ENCODE measurements at places on chromosomes 3 and 15.

DNA sequence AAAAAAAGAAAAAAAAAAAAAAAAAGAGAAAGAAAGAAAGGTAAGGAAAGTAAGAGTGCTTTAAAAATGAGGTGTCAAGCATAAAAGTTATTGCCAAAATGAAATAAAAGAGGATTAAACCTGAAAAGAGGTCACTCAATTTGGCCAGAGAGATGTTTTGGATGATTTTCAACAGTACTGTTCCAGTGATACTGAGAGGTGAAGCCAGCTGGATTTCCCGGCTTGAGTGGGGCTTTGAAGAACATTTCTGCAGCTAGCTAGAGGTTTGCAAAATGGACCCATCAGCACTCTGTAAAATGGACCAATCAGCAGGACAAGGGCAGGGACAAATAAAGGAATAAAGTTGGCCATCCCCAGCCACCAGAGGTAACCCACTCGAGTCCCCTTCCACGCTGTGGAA is 128.5 kb downstream of the LSAMP start:
- DNase-seq: no peak

GRCh38 chr3:46709157-46709654 is 8.0 kb downstream of the TMIE start:
- DNase-seq: no peak

DNA sequence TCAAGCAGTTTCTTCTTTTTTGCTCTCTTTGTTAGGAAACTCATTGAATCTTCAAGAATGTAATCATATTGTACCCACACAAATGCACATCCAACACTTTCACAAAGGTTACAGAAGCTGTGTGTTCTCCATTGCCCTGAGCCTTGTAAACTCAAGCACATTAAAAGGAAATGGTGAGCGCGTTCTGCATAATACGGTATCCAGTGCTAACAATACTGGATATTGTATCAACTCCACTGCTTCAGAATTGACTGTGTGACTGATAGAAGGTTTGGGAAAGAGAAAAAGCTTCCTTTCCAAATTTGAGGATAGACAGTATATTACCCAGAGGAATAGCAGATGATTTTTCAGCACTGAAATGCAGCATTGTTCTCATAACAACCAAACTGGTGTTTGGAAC is 268.9 kb upstream of the RBMS3 start:
- DNase-seq: no peak

- no peak for DNase-seq
These were observed 1602.1 kb downstream of the SI start for GRCh38 chr3:163476179-163476578.

DNA sequence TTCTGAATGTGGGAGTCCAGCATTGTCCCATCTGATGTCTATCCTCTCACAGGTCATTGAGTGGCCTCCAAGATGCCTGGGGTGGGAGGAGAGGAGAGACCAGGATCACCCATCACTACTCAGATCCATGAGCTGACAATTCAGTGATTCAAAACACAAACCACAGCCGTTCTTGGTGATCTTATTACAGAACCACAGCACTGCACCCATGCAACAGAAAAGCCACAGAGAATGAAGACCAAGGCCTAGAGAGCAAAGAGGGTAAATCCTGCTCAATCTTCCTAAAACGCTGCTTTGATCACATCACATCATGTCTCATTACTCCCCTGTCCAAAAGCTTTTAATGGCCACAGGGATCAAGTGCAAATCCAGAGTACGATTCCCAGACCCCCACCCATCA is 23.5 kb downstream of the ANP32A start:
- DNase-seq: no peak

DNA sequence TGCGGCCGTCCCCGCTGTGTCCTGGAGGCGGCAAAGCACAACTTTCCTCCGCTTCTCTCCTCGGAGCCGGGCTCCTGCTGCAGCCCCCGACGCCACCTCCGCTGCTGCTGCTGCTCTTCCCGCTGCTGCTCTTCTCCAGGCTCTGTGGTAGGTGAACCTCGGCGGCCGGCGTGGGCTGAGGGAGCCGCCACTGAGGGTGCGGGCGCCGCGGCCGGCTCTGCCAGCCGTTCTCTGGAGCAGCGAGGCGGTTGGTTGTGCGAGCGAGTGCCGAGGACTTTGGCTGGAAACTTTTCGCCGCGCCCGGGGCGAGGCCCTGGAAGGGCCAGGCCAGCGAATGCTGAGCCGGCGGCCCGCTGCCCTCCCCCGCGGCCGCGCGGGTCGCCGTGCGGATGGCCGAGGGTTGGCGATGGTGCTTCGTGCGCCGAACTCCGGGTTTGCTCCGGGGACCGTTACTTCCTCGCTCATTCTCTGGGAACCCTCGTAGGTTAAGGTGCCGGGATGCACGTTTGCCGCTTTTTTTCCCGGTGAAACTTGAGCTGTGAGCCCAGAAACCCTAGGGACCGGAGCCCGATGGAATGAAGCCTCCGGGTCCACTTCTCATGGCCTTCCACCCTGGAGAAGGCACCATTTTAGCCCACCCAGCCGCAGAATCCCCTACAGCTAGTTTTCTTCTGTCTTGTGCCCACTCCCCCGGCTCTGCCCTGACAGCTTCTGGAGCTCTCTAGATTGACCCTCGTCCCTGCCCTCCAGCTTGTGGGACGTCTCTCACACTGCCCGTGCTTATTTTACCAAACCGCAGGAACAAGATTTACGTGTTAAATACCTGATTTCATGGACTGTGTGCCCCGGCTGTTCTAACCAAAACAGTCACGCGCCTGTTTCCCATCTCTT is 660 bp downstream of the NECTIN3 start:
- peak; percentile 14 for DNase-seq

- no peak for DNase-seq
These were observed 147.5 kb downstream of the NFKBIZ start for GRCh38 chr3:101996832-101997231.

DNA sequence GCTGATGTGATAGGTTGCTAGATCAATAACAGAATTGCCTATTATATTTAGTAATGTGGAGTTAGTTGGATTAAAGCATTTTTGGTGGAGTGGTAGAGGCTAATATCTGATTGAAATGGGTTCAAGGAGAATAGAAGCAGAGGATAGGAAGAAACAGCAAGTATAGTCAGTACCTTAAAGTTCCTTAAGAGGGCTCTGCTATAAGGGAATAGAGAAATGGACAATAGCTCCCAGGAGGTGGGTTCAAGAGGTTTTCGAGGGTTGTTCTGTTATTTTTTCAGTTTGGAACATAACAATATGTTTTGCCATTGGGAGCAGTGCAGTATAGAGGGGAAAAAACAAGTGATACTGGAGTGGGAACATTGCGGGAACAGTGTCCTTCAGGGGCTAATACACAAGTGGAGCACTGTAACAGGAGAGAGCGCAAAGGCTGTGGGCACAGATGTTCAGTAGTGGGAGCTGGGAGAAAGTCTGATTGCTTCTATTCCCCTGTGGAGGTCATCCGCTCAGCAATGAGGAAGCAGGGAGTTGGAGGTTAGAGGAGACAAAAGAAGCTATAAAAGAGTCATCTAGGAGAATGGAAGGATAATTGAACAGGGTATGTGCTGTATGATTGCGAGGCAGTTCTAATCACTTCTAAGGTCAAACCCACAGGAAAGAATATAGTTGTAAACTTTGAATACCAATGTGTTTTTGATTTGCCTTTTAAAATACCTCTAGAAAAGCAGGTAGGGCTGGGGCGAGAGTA is 3.3 kb downstream of the MRPS11 start:
- no peak for DNase-seq

- no peak for DNase-seq
These were observed 136.8 kb downstream of the ANO10 start for GRCh38 chr3:43484926-43485488.

- DNase-seq: no peak
These were observed 50.0 kb upstream of the NMD3 start for GRCh38 chr3:161171113-161171512.

- DNase-seq: no peak
These were observed 32.2 kb downstream of the DNAAF4 start for GRCh38 chr15:55475842-55476241.

- no peak for DNase-seq
These were observed 40.9 kb downstream of the IRAK2 start for GRCh38 chr3:10205451-10206165.

- DNase-seq: no peak
These were observed 470.8 kb upstream of the ROBO1 start for GRCh38 chr3:80238606-80239005.

GRCh38 chr3:162629372-162629771 is 1132.8 kb downstream of the OTOL1 start:
- no peak for DNase-seq

DNA sequence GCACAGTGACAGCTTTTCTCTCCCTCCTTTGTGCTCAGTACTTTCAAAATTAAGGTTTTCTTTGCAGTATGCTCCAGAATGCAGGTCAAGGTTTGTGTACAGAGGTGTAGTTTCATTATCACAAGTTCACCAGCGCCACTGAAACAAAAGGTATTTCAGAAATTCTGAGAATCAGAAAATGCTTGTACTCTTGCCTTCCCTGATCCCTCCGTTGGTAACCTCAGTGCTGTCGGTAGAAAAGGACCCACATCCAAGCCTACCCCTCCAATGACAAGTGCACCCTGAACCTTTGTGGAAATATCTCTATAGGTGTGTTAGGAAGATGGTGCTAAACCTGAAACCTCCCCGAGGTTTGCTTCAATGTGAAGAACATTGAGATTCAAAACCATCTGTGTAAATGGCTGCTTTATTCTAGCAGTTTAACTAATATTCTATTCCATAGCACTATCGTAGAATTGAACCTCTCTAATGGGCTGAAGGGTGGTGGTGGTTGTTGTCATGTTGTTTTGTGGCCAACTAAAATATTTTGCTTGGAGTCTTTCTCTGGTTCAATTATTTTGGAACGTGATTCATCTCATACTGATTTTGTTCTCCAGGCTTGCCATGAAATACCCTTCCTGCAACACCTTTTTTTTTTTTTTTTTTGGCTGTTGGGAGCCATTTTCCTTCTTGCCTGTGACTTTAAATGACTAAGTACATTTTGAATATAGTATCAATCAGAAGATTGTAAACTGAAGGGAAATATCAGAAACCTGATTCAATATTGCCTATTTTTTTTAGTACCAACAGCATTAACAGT is 20.7 kb downstream of the ZBTB38 start:
- no peak for DNase-seq

DNA sequence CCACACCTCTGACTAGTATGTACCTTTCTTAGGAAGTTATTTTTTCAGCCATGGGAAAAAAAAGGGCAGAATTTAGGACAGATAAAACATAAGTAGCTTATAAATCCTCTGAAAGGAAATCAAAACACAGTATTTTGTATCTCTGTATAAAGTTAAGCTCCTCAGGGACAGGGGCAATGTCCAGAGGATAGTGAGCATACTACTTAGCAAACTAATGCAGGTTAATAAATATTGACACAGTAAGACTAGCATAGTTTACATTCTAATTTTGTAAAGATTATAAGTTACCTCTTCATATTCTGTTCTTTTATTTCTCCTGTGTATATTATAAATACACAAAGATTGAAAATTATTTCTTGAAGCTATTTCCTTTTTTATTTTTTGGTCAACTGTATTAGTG is 2.1 kb downstream of the UBE3A start:
- no peak for DNase-seq

DNA sequence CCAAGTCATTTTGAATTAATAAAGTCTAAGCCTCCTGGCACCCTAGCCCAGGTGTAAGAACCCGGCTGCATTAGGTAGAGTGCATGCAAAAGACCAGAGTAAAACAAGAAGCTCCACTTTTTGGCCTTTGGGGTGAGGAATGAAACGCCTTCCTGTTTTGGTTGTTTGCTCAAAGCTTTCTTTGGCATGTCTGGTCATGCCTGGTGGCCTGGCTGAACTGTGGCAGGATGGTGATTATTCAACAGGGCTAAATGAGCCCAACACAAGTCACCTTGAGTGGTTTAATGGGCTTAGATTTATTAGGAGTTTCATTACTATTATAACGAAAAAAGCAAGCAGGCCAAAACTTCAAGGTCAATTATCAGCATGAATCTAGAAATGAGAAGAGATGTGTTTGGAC is 40.9 kb upstream of the LDHAL6B start:
- no peak for DNase-seq

DNA sequence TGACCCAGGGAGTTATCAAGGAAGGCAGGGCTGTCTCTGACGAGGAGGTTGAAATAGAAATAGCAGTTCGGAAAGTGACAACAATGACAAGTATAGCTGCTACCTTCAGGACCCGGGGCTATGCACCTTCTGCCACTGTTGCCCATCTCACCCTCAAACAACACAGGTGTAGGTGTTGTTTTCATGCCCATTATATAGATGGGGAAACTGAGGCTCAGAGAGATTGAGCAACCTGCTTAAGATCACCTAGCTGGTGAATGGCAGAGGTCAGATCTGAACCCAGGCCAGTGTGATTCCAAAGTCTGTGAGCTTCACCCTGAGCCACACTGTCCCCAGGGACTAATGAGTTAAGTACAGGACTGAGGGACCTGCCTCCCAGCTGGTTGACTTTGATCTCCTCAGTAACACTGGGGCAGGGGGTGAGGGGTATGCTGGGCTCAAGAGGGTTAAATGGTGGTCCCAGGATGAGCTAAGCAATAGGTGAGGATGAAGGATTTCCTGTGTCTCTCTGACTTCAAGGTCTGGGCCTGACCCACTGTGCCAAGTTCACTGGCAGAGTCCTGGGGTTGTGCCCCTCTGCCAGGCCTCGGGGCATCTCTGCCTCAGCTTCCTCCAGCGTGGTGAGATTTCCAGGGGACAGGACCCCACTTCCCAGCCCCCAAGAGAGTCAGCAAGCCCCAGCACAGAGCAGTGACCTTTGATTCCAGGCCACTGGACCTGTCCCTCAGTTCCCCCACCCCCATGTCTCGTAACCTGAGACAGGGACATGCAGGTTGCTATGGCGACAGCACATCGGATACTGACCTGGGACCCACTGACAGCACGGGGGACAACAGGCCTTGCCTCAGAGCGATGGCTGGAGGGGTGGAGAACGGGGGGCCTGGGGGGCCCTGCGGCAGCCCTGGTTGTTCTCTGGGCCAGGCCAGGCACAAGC is 35.0 kb downstream of the ATP2B2 start:
- no peak for DNase-seq

DNA sequence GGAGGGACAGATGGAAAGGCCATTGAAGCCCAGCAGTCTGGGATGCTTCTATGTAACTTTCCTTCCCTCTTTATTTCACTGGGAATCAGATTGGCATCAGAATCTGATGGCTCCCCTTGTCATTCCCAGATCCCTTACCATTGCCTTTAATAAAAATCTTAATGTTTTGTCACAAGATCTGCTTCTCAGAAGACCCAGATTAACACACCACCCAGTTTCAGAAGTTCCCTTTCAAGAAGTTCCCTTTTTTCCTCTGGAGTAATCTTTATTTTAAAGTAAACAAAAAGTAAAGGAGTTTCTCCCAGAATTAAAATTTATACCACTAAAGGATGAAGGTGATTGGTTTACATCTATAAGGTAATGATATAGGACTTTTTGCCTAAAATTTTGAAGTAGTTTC is 76.4 kb downstream of the UBR1 start:
- DNase-seq: no peak

GRCh38 chr15:67126551-67127330 is 61.3 kb downstream of the SMAD3 start:
- no peak for DNase-seq

GRCh38 chr15:62307551-62307950 is 142.5 kb upstream of the C2CD4B start:
- DNase-seq: no peak

All from stimulated activated CD8-positive, alpha-beta memory T cell treated with anti-CD3 and anti-CD28 coated beads, Interleukin-7, amount 100 ng/mL, for 4 hours (primary cell).